ENCODE measurements at places on chromosomes 12 and 14.

DNA sequence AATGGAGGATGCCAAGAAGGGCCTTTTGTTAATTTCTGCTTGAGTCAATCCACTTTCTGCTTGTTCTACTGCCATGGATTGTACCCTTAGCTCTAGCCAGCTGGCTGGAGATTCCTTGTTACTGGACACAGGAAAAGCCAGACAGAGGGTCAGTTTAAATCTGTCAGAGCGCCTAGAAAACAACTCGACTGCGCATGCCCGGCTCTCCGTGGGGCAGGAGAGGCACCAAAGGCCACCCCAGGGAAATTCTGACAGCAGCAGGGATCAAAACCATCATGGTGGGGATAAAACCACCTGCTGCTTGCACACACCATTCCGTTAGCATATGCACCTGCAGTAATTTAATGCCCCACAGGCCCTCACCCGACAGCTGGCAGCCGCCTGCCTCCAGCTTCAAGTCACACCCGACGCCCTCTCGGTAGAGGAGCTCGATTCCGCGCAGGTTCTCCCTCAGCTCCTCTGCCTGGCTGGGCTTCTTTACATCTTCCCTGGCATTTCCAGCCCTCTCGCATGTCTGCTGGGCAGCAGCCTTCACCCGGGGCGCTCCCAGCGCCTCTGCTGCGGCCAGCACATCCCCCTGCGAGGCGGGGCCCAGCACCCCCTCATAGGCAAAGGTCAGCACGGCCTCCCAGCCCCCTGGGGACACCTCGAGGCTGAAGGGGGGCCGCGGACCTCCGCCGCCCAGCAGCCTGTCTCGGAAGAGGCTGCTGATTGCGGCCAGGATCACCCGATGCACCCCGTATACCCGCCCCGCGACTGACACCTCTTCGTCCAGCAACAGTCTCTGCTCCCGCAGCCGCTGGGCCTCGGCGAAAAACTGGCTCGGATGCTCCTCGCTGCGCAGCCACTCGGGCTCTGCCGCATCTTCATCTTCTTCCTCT is 1.0 kb downstream of the KLHL33 start:
- no peak for DNase-seq

DNA sequence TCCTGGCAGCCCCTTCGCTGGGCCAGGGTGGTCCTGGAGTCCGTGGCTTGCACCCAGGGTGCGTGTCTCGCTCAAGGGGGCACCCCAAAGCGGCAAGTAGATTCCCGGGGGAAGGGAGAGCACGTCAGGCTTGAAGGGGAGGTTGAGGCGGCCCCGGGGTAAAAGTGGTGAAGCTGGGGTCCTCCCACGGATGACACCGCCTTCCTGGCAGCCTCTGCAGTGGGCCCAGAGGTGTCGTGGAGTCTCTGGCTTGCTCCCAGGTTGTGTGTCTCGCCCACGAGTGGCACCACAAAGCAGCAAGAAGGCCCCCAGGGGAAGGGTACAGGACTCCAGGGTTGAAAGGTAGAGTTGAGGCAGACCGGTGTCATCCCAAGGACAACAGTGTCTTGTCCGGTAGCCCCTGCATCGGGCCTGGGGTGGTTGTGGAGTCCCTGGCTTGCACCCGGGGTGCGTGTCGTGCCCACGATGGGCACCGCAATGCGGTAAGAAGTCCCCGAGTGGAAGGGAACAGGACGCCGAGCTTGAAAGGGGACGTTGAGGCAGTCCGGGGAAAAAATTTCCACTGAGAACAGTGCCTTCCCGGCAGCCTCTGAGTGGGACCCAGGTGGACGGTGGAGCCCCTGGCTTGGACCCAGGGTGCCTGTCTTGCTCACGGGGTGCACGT is 158.0 kb upstream of the ALG10B start:
- DNase-seq = no peak

- DNase-seq = no peak
Observed at GRCh38 chr14:104438166-104438887, 141.2 kb upstream of the C14orf180 start.

DNA sequence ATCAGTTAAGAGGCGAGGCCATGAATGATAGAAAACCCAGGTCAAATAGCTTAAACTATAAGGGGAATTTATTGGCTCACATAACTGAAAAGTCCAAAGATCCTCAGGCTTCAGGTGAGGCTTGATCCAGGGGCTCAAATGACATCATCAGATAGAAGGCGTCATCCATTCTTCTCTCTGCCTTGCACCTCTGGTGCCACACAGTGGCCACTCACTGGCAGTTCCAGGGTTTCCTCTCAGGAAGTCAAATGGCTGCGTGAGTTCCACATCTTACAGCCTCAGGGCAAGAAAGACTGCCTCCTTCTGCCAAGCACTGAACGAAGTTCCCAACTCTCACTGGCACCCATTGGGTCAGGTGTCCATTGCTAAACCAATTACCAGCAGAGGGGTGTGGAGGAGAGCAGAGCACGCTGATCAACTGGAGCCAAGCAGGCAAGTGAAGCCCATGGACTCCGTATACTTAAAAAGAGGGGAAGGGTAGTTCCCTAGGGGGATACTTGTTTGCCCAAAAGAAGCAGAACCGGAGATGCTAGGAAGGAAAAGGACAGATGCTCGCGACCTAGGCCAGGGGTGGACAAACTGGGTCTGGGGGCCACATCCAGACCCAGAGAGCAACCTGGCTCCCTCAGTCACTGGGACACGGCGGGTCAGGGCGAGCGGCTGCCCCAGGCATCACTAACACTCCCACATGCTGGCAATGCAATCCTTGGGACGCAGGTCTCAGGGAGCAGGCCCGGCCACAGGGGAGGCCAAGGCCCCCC is 69.3 kb downstream of the SERPINA3 start:
- DNase-seq = no peak

DNA sequence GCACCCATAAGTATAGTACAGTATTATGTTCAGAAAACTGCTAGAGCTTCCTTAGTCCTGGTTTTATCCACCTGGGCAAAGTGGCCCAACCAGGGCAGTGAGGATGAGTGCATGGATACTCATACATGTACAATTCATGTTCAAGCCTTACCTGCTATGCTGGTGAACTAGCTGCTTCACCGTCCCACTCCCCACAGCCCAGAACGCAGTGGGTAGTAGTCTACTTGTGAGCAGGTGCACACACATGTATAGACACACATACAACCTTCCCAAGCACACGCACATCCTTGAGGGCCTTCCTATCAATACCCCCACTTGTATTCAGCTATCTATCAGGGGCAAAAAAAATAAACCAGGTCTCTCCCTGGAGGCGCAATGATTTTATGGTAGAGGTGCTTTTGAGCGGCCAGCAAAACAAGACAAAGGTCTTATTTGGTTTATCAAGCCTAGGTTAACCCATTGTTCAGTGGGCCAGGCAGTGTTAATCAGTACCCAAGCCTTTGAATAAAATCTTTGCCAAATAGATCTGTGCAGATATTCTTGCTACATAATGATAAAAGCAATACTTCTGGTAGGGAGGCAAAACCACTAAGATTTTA is 69.8 kb downstream of the ZFP36L1 start:
- DNase-seq = no peak

DNA sequence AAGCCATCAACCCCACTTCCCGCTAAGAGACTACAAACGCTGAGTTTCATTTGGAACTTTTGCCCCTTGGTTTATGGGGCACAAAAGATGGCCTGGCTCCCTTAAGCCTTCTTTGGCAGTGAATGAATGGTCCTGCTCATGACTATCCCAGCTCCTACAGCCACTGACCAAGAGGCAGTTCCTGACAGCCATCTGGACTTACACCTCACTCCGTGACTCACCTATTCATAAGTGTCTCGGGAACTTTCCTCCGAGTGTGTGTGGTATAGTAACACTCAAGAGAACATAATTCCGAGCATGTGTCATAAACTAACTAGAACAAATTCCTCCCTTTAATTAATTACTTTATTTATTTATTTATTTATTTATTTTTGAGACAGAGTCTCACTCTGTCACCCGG is 51.9 kb upstream of the NUDT4 start:
- DNase-seq = no peak

GRCh38 chr12:19922717-19923116 is 445.6 kb upstream of the PDE3A start:
- DNase-seq = no peak

DNA sequence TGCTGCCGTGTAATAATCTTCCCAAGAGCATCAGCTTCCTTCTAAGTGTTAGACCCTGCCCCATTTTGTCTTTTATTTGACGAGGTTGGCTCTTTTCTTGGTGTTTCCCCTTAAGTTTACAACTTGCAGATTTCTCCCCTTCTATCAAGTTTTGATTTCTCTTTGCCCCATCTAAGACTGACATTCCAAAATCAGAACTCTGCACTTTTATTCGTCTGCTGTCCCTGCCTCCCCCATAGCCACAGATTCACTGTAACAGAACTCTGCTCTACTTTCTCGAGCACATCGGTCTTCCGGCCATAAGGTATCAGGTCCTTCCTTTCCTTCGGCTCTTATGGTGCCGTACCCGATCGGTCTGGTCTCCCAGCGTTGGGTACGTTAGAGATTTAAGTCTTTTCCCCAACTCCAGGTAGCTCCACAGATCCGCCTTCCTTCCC is 563 bp downstream of the DCP1B start:
- DNase-seq = no peak

DNA sequence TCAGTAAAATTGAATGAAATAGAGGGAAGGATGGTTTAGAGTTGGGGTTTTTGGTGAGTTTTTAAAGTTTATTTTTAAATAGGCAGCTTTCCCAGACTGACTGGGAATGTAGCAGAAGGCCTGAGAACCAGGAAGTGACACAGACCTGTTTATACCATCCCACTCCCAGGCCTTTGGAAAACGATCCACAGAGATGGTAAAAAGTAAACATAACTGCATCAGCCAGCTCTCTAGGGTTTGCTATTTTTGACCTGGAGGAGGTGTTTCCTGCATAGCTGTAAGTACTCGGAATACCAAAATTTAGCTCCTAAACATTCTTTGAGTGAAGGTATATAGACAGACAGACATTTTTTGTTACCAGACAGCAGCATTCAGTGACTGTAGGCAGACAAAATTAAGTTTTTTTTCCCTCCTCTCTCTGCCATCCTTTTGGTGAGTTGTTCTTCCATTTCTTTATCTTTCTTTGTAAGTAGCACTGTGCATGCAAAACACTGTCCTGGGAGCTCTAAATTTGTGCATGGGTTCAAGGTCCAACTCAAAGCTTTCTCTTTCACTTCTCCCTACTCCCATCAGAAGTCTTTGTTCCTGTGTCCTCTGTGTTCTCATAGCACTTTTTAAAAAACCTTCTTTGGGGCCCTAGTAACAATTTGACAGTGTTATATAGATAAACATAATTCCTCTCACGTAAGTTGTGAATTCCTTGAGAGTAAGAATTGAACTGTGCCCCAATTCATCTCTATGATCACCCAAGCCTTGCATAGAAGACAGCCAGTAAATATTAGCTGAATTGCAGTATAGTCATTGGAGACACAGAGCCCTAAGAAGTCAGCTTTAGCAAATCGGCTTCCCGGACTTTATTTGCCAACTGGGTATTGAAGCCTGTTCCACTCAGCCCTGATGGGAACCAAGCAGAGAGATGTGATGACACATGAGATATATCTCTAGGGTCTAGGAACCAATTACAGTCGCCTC is 37.4 kb downstream of the SUSD6 start:
- DNase-seq = no peak

- DNase-seq = peak; percentile 60
Observed at GRCh38 chr12:18320036-18320617, 58.8 kb downstream of the PIK3C2G start.

DNA sequence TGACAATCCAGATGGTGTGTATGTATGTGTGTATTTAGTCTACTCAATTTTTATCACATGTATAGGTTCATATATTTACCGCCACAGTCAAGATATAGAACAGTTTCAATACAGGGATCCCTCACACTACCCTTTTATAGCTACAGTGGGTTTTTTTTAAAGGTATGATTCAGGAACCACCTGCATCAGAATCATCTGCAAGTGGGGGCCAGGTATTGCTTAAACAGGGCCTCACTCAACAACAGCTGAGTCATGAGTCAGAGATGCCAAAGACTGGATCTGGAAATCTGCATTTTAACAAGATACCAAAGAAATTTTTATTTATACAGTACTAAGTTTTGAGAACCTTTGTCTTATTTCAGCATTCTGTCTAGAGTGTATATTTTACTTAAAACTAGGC is 117.6 kb downstream of the SLC35F4 start:
- DNase-seq = no peak

DNA sequence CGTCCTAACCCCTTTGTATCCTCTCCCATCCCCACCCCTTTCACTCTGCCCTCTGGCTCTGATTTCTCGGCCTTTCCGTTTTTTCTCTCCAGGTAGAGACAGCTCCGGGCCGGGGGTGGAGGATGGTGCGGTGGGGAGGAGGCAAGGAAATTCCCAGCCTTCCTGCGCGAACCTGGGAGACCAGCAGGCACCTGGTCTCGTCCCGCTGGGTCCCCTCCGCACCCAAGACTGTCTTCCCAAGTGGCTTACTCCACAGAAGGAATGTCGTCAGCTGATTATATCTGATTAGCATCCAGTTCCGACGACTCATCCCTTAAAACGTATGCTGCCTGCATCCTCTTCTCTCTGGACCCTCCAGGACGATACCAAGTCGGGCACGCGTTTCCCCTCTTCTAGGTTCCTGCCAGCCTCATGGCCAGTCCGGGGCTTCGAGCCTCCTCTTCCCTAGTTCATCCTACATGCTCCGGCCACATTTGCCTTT is 42.2 kb upstream of the CAPRIN2 start:
- no peak for DNase-seq

- DNase-seq = no peak
Observed at GRCh38 chr14:44699391-44699790, 192.3 kb upstream of the FSCB start.

DNA sequence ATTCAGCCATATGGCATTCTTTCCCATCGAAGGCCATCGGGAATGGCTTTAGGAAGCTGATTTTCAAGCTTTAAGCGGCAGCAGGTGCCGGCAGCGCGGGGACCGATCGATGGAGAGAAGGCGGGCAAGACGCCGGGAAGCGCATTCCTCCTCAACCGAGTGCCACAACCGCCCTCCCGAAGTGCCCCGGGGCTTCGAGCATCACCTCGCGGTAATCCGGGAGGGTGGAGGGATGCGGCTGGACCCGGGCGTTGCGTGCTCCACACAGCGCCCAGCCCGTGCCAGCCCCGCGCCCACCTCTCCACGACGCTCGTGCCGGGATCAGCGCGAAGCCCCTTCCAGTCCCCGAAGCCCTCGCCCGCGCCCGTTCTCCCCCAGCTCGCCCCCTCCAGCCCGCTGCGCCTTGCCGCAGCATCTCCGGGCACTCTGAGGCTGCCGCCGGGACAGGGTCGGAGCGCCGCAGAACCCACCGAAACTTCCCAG is 3.2 kb downstream of the USP44 start:
- no peak for DNase-seq

GRCh38 chr14:94027566-94028449 is 1.7 kb downstream of the OTUB2 start:
- no peak for DNase-seq

Data from fibroblast of skin of left biceps (primary cell).